Left forelimb (tissue), 1 donor: ENCODE measurements at places on chromosomes 5 and 9.

DNA sequence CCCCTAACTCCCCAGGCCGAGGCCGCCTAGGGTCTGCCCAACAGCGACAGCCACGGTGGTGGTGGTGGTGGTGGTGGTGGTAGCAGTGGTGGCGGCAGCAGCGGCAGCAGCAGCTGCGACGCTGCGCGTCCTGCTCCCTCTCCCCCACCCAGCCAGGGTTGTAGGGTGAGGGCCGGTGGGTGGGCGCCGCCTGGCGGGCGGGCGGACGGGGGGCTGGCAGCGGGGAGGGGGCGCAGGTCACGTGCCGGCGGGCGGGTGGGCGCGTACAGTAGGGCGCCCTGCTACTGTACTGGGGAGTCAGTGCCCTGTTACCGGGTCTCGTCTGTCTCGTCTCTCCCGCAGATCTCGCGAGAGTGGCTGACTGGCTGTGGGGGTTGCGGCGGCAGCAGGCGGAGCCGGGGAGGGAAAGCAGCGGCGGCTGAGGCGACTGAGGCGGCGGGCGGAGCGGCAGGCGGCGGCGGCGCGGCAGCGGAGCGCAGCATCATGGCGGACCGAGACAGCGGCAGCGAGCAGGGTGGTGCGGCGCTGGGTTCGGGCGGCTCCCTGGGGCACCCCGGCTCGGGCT lies at the start of gene PURA:
PURA (plus strand) TSS at position 411 of the 565 bp plus-strand sequence; CDS start at position 484, 73 bp downstream.
- DNase-seq, result peak; percentile 95

DNA sequence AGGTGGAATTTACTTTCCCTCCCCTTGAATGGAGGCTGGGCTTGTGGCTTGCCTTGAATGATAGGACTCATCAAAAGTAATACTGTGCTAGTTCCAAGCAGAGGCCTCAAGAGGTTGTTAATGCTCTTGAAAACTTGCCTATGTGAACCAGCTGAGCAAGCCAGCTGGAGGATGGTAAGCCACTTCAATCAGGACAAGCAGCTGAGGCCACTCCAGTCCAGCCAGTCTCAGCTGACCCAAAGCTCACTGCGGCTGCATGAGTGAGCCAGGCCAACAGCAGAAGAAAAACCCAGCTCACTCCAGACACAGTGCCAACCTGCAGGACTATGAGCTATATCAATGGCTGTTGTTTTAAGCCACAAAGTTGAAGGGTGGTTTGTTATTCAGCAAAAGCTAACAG lies 182.8 kb downstream of the MCTP1 start:
- no peak for DNase-seq

DNA sequence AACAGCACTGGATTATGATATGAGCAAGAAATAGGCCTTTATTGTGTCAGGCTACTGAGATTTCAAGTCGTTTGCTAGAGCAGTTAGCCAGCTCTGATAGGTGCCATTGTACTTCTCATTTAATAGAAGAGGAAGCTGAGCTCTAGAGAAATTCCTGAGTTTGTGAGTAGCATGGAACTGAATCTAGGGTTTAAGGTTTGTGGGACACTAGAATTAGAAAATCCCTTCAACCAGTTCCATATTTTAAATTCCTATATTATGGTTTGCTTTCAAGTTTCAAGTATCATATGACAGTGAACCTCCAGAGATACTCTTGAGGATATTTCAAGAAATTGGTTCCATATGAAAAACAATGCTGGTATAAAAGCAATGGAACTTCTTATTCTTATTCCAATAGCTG lies 87.6 kb downstream of the ANKRD55 start:
- DNase-seq, result no peak

GRCh38 chr5:157214415-157214814 lies 33.8 kb downstream of the ITK start:
- no peak for DNase-seq

DNA sequence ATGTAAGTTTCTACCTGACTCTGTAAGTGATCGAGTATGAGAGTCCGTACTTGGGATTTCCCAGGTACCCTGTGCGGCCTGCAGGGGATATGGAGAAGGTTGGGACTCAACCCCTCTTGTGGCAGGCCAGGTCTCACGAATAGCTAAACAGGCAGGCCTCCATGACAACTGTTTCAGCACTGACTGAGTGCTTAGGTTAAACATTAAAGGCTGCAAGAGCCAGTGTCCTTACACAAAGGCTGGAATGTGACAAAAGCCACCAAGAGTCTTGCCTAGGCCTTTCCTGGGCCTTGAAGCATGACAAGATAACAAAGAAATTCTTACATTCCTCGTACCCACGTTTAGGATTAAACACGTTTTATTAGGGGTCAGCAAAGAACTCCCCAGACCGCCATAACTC lies 58.6 kb downstream of the THBS4 start:
- no peak for DNase-seq

GRCh38 chr5:123097871-123098735 lies 9.1 kb downstream of the PRDM6 start:
- no peak for DNase-seq
